ENCODE measurements at places on chromosomes 1 and 21.

- no peak for DNase-seq
These were observed 56.3 kb upstream of the SYNC start for GRCh38 chr1:32758795-32759430.

DNA sequence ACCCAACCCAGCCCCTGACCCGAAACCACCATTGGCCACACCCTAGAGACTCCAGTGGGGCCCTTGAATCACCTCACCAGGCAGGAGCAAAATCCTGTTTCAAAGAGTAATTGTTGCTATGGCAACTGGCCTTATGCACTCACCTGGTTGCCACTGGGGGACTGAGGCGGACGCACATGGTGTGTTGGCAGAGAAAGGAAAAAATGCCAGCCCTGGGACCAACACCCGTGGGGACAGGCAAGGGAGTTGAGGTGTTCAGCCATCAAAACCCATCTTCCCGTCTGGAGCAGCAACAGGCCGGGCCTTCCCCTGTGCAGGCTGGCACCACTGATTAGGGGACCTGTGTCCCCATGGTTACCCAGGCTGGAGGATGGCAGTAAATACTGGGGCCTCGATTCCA lies 395.8 kb upstream of the VAMP3 start:
- no peak for DNase-seq

DNA sequence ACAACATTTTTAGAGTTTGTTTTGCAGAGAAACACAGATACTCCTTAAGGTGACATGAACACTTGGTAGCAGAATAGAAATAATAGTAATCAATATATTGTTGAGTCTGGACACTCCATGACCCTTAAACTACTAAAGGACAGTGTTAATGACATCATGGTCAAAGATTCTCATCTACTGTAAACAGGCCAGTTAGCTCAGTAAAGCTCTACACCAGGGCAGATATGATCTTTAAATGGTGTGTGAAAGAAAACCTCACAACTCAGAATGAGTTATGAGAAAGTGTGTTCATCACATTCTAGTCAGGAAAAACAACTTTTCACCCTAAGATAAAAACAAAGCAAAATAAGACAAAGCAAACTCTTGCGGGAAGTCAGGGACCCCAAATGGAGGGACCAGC lies 58.1 kb upstream of the ADAMTS5 start:
- no peak for DNase-seq

- DNase-seq: no peak
These were observed 2.9 kb upstream of the CD46 start for GRCh38 chr1:207748737-207749528.

- DNase-seq: no peak
These were observed 131.9 kb upstream of the BEND5 start for GRCh38 chr1:48908606-48909005.

GRCh38 chr1:41474490-41475271 lies 9.8 kb downstream of the EDN2 start:
- DNase-seq: no peak

GRCh38 chr1:202966006-202966898 lies 805 bp downstream of the CYB5R1 start:
- no peak for DNase-seq

DNA sequence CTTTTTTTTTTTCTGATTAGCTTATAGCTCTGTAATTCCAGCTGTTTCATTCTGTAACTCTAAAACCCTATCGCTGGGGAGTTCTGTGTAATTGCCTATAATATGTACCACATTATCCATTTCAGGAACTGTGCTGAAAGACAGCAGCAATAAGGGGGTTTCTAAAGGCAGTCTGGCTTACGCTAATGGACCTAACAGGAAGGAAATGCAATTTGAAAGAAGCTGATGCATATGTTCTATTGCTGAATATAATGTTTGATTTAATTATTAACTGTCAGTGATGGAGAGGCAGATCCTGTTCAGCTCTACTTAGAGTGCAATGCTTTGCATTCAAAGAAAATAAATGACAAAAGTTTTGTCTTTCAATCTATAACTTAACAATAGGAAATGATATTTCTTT lies 209.4 kb upstream of the SNX7 start:
- no peak for DNase-seq

Measured in CD4-positive, alpha-beta T cell (primary cell).